ENCODE measurements at places on chromosomes 6 and 20.
A peak's percentile ranks its signal among the peaks of the same experiment; 100 is the strongest.

DNA sequence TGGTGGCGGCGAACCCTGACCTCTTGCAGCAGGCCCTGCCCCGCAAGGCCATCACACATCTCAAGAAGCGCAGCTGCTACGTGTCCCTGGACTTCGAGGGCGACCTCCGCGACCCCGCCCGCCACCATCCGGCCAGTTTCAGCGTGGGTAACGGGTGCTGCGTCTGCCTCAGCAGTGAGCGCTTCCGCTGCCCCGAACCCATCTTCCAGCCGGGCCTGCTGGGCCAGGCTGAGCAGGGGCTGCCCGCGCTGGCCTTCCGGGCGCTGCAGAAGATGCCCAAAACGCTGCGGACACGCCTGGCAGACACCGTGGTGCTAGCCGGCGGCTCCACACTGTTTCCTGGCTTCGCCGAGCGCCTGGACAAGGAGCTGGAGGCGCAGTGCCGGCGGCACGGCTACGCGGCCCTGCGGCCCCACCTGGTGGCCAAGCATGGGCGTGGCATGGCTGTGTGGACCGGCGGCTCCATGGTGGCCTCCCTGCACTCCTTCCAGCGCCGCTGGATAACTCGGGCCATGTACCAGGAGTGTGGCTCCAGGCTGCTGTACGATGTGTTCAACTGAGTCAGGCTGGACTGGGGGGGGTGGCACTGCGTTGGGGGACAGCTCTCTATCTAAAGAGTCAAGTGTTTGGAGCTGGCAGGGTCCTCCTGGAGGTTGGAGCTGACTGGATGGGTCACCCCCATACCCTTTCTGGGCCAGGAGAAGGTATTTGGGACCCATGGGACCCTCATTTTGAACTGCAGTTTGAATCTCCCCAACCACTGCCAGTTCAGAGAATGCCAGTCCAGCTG is 1.1 kb downstream of the ACTL10 start:
- DNase-seq: no peak
- H3K36me3 ChIP-seq: no peaks in the 10 kb centered on the region
- H3K27ac ChIP-seq: peak overlapping the region; percentile 91

GRCh38 chr6:72975352-72975752 is 249.9 kb downstream of the KHDC1L start:
- no peaks in the 10 kb centered on the region for H3K4me1 ChIP-seq
- H3K4me3 ChIP-seq: no peak overlapping the region
- no peaks in the 10 kb centered on the region for H3K27me3 ChIP-seq
- H3K36me3 ChIP-seq: no peaks in the 10 kb centered on the region
- no peak overlapping the region for H3K27ac ChIP-seq
- no peak for DNase-seq

- H3K4me1 ChIP-seq: peaks cover 15% of the 10 kb centered on the region
- no peak overlapping the region for H3K4me3 ChIP-seq
- H3K27ac ChIP-seq: no peak overlapping the region
- H3K36me3 ChIP-seq: no peaks in the 10 kb centered on the region
- no peaks in the 10 kb centered on the region for H3K27me3 ChIP-seq
- DNase-seq: no peak
Measured at GRCh38 chr6:119446115-119446554, 96.6 kb upstream of the MAN1A1 start.

DNA sequence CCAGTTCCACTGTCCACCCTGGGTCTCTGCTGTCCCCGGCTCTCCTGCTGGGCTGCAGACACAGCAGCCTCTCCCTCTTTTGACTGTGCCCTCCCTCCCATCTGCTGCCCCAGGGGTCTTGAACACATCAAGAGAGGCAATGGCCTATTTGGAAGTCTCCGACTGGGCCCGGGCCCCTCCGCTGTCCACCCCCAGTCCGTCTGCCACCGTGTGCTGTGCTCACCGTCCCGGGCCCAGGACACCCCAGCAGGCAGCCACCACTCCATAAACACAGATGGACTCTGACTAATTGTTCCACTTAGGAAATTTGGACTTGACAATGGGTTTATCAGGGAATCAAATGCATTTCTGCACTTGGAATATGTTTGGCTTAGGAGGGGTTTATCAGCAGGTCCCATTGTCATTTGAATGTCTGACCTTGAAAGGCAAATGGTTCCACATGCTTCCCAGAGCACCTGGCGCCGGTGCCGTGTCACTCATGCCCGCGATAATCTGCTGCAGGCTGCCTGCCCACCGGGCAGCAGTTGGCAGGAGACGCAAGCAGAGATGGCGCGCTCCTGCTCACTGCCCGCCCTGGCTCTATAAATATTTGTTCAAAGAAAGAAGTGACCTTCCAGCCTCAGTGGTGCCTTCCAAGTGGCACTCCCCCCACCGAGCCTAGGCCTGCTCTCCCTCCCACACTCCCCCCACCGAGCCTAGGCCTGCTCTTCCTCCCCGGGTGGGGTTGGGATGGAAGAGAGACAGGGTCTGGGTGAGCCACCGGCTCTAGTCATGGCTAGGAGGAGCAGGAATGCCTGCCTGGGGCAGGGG is 18.8 kb upstream of the FRMD1 start:
- H3K4me1 ChIP-seq: peaks cover 10% of the 10 kb centered on the region
- no peaks in the 10 kb centered on the region for H3K36me3 ChIP-seq
- no peaks in the 10 kb centered on the region for H3K27me3 ChIP-seq
- no peak for DNase-seq

GRCh38 chr6:27275025-27275956 is 27.8 kb downstream of the PRSS16 start:
- H3K27ac ChIP-seq: no peak overlapping the region
- DNase-seq: no peak
- peaks cover 6% of the 10 kb centered on the region for H3K27me3 ChIP-seq
- no peak overlapping the region for H3K4me3 ChIP-seq

DNA sequence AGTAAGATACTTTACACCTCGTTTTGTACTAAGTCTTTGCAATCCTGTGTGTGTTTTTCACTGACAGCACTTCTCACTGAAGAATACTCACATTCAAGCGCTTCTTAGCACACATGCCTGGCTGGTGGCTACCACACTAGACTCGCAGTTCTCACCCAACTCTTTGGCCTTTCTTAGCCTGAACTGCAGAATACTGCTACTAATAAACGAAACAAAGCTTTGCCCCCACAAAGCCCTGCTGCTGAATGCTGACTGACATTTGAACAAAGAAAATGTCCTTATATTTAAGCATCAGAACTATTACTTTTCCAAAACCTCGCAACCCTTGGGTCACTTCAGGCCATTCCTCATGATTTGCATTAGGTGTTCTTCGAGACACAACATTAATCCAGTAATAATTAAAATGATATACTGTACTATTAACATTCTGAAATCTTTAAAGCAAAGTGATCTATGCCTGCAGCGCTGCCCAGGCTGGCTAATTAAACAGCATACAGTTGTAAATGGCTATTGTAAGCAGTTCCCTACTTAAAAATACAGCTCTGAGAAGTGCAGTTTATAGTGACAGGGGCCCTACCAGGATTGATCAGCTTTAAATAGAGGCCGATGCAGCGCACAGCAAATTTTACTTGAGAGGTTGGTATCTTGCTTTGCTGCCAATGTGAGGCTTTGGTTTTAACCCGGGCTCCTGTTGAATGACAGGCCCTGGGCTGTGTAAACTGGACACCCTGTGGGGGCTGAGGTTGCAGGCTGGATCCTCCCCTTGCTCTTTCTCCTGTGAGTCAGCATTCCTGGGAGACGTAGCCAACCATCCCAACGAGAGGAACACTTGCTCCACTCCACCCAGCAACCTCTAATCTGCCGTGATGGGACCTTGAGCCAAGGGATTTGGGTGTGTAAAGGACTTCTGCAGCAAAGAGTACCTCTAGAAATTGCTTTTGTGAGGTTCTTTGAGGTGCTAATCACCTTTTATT is 899.0 kb downstream of the TFAP2A start:
- DNase-seq: no peak
- H3K36me3 ChIP-seq: no peaks in the 10 kb centered on the region
- no peak overlapping the region for H3K27ac ChIP-seq
- no peak overlapping the region for H3K4me3 ChIP-seq
- no peaks in the 10 kb centered on the region for H3K27me3 ChIP-seq
- no peaks in the 10 kb centered on the region for H3K4me1 ChIP-seq

- DNase-seq: no peak
- H3K27ac ChIP-seq: no peak overlapping the region
- H3K4me3 ChIP-seq: no peak overlapping the region
- no peaks in the 10 kb centered on the region for H3K4me1 ChIP-seq
- no peaks in the 10 kb centered on the region for H3K36me3 ChIP-seq
Measured at GRCh38 chr6:40325791-40326190, 261.4 kb downstream of the LRFN2 start.

DNA sequence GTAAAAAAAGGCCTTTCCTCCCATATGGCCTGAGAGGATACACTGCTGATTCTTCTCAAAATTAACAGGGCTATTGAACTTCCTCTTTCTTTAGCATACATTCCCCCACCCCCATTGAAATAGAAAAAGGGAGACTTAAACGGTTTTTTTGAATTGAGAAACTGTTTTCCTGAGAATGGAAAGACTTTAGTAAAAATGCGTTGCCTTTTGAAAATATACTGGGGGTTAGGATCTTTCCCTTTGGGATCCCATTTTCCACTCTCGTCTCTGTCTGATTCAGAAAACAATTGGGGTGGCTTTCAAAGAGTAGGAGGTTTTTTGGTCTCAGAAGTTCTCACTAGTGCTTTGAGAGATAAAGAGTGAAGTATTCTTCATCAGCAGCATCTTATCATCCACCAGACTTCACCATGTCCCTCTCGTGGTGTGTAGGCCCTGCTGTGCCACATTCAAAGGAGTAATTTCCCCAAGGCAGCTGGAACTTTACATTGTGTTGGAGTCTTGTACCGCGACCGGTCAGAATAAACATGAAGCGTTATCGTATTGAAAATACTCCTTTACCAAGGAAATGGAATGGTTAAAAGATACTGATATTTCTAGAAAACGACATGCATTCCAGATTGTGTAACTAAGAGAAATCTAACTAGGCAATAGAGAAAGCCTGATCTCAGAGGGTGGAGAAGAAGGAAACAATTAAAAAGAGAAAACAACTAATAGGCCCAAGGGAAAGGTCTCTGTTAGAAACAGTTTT is 10.6 kb downstream of the MYB start:
- no peak overlapping the region for H3K27ac ChIP-seq
- H3K4me1 ChIP-seq: no peaks in the 10 kb centered on the region
- no peak overlapping the region for H3K4me3 ChIP-seq
- no peaks in the 10 kb centered on the region for H3K36me3 ChIP-seq
- no peak for DNase-seq

DNA sequence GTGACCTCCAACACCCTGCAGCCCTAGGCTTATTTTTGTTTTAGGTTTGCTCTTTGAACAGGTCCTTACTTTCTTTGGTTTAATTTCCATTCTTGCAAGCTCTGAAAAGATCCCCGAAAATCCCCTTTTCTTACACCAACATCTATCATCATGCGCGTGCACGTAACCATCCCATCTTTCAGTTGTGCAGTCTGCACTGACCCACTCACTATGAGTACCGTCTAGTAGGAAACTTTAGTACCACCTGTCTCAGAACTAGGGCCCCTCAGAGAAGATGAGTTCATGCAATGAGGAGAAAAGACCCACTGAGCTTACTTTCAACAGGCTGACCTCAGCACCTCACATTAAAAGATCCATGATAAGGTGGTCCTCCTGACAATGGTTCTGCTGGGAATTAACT is 120.6 kb upstream of the AGPAT4 start:
- H3K36me3 ChIP-seq: no peaks in the 10 kb centered on the region
- no peak for DNase-seq

DNA sequence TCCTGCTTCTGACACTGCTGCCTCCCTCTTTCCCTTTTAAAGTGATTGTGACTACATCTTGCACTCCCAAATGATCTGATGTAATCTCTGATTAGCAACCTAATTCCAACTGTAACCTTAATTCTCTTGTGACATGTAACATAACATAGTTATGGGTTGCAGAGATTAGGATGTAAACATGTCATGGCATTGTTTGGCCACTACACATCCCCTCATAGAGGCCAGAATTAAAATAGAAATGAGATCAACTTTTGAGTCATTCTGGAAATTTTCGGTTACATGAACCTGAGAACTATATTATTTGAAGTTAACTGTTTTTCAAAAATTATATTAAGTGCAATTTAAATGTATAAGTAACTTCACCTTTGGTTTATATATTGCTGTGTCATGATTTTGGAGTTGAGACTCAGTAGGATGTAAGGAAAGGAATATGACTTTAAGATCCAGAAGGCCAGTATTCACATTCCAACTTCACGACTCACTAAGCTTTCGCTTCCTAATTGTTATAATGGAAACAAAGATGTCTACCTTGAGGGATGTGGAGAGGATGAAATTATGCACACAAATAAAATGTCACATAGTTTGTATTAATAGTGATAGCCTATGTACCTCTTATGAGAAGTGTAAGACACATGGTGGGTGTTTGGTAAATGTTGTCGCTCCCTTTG is 611.9 kb upstream of the MAP3K7 start:
- no peaks in the 10 kb centered on the region for H3K27me3 ChIP-seq
- no peak for DNase-seq
- no peaks in the 10 kb centered on the region for H3K4me1 ChIP-seq
- H3K36me3 ChIP-seq: no peaks in the 10 kb centered on the region

GRCh38 chr6:17656644-17657043 is 50.1 kb downstream of the NUP153 start:
- DNase-seq: no peak
- H3K4me3 ChIP-seq: no peak overlapping the region
- no peak overlapping the region for H3K27ac ChIP-seq

GRCh38 chr6:2008383-2008976 is 236.9 kb downstream of the GMDS start:
- no peak overlapping the region for H3K27ac ChIP-seq
- no peaks in the 10 kb centered on the region for H3K4me1 ChIP-seq
- H3K36me3 ChIP-seq: no peaks in the 10 kb centered on the region
- DNase-seq: no peak
- H3K4me3 ChIP-seq: no peak overlapping the region

DNA sequence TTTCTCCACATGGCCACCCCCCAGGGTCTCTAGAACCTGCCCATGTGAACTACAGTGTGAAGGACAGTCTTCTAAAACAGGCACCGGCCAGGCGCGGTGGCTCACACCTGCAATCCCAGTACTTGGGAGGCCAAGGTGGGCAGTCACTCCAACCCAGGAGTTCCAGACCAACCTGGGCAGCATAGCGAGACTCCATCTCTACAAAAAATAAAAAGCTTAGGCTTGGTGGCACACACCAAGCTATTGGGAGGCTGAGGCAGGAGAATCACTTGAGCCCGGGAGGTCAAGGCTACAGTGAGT is 13.7 kb downstream of the ACSS1 start:
- no peaks in the 10 kb centered on the region for H3K27me3 ChIP-seq
- no peak overlapping the region for H3K4me3 ChIP-seq
- no peak overlapping the region for H3K27ac ChIP-seq
- H3K4me1 ChIP-seq: peaks cover 89% of the 10 kb centered on the region

DNA sequence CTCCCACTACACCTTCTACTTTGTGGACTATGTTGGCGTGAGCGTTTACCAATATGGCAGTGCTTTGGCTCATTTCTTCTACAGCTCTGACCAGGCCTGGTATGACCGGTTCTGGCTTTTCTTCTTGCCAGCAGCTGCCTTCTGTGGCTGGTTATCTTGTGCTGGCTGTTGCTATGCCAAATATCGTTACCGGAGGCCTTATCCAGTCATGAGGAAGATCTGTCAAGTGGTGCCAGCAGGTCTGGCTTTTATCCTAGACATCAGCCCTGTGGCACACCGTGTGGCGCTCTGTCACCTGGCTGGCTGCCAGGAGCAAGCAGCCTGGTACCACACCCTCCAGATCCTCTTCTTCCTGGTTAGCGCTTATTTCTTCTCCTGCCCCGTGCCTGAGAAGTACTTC is 16.5 kb upstream of the EFHC1 start:
- no peaks in the 10 kb centered on the region for H3K27me3 ChIP-seq
- no peaks in the 10 kb centered on the region for H3K36me3 ChIP-seq
- no peak overlapping the region for H3K4me3 ChIP-seq
